ENCODE measurements at places on chromosomes 16 and 17.
A peak's percentile ranks its signal among the peaks of the same experiment; 100 is the strongest.

- no peak for DNase-seq
Measured at GRCh38 chr17:40355123-40355803, 9.3 kb downstream of the GJD3 start.

- DNase-seq: no peak
Measured at GRCh38 chr16:23254338-23254737, 47.8 kb upstream of the SCNN1B start.

DNA sequence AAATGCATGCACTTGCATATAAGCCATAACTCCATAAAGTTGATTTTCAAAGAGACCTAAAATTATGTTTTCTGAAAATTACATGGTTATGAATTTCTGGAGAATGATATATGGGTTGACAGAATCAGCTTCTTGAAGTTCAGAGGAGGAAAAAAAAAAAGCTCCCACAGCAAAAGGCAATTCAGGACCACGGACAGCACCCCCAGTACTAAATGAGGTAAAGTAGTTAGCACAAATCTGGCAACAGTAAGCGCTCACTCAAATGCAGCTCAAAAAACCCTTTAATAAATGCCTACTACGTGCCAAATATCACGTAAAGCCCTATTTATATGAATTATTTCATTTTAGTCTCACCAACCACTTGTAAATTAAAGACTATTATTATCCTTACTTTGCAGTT lies 135.2 kb downstream of the SHISA9 start:
- peak; percentile 81 for DNase-seq

- DNase-seq: no peak
Measured at GRCh38 chr16:46621934-46622676, 926 bp upstream of the SHCBP1 start.

DNA sequence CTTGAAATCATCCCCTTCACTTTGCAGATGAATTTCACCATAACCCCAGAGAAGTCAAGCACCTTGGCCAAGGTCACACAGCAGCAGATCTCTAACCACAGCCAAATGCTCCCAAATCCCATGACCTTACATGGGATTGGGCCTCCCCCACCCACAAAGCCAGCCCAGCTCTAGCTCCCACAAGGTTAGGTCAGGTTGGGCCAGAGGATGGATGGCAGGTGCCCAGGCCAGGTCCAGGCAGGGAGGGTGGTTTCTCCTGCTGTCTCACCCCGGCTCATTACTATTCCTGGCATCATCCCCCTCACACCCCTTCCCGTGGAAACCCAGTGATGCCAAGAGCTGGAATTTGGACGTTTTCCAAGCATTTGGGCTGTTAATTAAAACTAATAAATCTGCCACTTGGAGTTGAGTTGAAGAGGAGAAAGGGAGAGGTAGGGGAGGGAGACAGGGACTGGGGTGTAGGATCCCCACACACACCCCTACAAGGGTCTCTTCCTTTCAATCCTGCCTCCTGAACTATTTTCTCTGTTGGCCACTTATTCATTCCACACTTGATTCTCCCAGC lies 181.6 kb downstream of the TMEM132E start:
- DNase-seq: no peak

DNA sequence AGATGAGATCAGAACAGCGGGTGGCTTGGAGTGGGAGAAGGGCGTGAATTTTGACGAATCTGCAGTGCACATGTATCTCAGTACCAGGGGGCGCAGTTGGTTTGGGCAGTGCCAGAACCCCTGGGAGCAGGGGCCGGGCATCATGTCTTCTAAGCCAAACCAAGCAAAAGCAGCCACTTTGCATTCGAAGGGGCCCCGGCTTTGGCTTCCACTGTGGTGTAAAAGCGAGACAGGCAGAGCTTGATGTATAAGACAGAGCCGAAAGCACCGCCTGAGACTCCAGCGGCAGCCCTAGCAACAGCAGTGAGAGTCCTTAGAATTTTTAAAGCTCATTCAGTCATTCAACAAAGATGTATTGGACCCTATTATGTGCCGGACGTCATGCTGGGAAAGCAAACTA lies 3.8 kb upstream of the XYLT1 start:
- DNase-seq: no peak

DNA sequence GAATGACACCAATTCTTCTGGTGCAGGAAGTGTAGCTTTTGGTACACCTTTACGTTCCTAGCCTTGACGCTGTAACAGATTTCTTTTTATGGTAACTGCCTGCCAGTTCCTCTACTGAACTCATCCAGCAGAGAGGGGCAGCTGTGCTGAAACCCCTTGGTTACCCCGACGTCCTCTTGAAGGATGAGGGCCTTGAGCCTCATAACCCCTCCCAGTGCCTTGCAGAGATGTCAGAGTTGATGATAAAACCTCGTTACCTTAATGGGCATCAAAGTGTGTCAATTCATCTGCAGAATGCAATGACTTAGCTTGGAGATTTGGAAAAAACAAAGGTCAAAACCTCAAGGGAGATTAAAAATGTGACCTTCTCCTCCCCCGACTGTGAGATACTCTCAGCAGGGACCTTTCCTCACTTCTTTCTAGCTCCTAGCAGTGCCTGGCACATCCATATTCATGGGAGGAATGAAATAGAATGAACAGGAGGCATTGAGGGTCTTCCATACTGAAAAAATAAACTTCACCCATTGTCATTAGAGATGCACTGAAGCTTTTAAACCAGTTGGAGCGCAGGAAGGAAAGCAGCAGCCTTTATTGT lies 69.2 kb downstream of the SDR42E1 start:
- peak; percentile 41 for DNase-seq

DNA sequence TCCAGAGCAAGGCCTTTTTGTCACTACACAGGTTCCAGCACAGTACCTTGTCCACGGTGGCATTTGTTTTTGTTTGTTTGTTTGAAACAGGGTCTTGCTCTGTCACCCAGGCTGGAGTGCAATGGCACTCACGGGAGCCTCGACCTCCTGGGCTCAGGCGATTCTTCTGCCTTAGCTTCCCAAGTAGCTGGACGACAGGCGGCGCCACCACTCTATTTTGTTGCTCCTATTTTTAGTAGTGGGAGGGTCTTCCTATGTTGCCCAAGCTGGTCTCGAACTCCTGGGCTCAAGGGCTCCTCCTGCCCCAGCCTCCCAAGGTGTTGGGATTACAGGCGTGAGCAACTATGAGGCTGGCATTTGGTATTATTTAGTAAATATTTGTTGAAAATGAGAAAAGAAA lies 10.3 kb downstream of the MRC2 start:
- DNase-seq: no peak

GRCh38 chr17:82967268-82968032 lies 112.0 kb upstream of the METRNL start:
- no peak for DNase-seq

GRCh38 chr17:45809499-45809898 lies 25.4 kb downstream of the CRHR1 start:
- no peak for DNase-seq

DNA sequence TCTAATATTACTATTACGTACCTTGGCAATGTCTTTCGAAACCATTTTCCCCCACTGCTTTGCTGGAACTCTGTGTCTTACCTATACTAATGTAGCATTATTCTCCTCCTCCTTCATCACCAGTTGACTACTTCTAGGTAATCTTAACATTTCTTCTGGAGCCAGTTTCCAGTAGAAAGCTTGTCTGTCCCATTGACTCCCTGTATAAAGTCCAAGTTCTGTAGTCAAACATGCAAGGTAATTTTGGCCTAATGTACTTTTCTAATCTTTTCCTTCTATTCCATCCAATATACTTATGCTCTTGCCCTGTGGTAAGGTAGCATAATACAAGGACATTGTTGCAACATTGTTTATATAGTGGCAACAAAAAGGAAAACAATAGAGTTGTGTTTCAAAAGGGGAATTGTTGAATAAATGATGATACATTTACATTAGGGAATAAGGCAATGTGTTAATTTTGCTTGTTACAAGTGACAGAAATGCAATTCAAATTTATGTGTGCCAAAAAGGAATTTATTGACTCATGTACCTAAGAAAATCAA lies 27.9 kb downstream of the OMG start:
- DNase-seq: no peak

Data from H1 (cell line).